CD8-positive, alpha-beta T cell (primary cell): ENCODE measurements at places on chromosomes 6 and 20. TPM values are rescaled to one million over a fixed set of nuclear protein-coding genes. Genes with fewer than 3 reads are reported as not detected.

GRCh38 chr6:127345521-127345920 lies 2.1 kb upstream of the ECHDC1 start:
- DNase-seq: no peak

DNA sequence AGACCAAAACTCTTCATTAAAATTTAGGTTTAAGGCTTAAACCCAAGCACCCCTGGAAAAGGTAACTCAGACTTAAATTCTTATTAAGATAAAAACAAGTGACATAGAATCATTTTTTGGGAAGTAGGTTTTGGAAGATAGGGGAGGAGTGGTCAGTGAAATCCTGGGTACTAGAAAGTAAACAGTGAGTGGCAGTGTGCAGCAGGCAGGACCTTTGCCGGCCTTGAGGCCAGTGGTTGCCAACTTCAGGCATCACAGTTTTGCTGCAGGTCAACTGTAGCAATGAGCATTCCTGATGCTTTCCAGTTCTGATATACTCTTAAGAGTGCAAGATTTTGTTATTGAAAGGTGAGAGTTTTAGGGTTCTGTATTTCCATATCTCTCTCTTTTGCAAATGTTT lies 69.3 kb upstream of the SUPT3H start:
- DNase-seq: no peak

- no peak for DNase-seq
Observed at GRCh38 chr6:14089224-14089623, 28.3 kb upstream of the CD83 start.

GRCh38 chr20:50277460-50278376 lies 87.1 kb downstream of the CEBPB start:
- no peak for DNase-seq

DNA sequence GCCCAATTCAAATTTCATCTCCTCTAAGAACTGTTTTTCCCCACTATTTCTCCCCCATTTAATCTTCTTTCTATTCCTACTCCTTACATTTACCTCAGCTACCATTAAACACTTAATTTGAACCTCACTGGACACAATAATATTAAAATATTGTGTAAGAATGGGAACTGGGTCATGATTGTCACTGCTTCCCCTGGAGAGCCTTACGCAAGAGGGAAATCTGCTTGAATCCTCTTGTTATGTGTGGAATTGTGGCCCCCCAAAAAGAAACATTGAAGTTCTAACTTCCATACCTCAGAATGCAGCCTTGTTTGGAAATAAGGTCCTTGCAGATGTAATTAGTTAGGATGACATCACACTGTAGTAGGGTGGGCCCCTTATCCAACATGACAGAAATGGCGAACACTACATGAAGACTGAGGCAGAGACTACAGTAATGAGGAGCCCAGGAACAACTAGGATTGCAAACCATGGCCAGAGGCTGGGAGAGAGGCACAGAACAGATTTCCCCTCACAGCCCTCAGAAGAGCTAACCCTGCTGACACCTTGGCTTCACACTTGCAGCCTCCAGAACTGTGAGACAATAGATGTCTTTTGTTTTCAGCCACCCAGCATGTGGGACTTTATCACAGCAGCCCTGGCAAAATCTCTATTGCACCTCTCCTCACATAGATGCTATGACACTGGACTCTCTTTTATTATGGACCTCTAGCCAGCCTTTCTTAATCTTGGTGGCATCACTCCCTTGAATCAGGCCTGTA lies 29.9 kb downstream of the HIVEP2 start:
- DNase-seq: peak; percentile 23

DNA sequence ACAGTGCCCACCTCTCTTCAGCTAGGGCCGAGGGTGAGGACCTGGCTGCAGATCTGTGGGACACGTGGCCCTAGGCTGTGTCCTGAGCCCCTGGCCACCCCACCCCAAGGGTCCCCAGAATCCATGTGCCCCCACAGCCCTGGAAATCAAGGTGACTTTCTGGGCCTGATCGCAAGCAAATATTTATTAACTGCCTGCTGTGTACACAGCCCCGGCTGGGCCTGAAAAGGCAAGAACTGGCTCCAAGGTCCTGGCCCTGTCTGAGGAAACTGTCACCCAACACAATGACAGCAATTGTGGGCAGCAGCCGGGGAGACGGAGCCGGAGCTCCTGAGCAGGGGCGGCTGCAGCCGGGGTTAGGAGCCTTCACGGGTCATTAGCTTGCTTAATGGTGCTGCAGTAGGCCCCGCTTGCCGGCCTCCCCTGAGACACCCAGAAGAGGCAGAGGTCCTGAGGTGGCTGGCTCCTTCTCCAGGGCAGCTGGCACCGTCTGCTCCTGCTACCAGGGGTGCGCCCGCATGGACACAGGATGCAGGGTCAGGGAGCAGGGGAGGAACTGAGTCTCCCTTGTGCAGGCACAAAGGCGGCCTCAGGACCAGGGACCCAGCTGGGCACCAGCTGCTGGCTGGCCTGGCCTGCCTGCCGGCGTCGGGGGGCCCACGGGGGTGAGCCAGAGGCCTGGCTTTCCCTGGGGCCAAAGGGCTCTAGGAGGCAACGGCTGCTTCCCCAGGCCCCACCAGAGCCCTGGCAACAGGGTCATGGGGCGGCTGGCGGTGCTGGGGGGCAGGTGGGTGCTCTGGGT lies 24.1 kb downstream of the NPEPL1 start:
- peak; percentile 42 for DNase-seq

GRCh38 chr6:167420858-167421766 lies 96.2 kb downstream of the TTLL2 start:
- DNase-seq: no peak

DNA sequence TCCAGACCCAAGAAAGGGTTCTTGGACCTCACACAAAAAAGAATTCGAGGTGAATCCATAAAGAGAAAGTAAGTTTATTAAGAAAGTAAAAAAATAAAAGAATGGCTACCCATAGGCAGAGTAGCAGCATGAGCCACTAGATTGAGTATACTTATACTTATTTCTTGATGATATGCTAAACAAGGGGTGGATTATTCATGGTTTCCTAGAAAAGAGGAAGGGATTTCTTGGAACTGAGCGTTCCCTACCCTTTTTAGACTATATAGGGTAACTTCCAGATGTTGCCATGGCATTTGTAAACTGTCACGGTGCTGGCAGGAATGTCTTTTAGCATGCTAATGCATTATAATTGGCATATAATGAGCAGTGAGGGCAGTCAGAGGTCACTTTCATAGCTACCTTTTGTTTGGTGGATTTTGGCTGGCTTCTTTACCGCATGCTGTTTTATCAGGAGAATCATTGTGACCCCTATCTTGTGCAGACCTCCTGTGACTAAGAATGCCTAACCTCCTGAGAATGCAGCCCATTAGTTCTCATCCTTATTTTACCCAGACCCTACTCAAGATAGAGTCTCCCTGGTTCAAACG lies 44.3 kb downstream of the TENT5A start:
- no peak for DNase-seq

SAPCD1 gene
- 4.0 TPM for total RNA-seq

MYCT1 gene
- total RNA-seq: not detected

VWA7 gene
- total RNA-seq: 1.2 TPM

TBXT gene
- not detected for total RNA-seq

PXMP4 gene
- 2.7 TPM for total RNA-seq
